ENCODE measurements at places on chromosomes 3 and 15. TPM values are rescaled to one million over a fixed set of nuclear protein-coding genes. Genes with fewer than 3 reads are reported as not detected.

TMEM266 gene
- total RNA-seq = not detected

GRAMD1C gene
- 12.1 TPM for total RNA-seq

MYO1E gene
- 147 TPM for total RNA-seq

ZPLD1 gene
- 0.33 TPM for total RNA-seq

- no peak for DNase-seq
Measured at GRCh38 chr3:98746882-98747281, 16.3 kb upstream of the ST3GAL6 start.

Measured in fibroblast of the aortic adventitia (primary cell).